ENCODE measurements at places on chromosomes 6 and 20.

- DNase-seq: no peak
Measured at GRCh38 chr6:107704347-107705013, 119.6 kb downstream of the SCML4 start.

DNA sequence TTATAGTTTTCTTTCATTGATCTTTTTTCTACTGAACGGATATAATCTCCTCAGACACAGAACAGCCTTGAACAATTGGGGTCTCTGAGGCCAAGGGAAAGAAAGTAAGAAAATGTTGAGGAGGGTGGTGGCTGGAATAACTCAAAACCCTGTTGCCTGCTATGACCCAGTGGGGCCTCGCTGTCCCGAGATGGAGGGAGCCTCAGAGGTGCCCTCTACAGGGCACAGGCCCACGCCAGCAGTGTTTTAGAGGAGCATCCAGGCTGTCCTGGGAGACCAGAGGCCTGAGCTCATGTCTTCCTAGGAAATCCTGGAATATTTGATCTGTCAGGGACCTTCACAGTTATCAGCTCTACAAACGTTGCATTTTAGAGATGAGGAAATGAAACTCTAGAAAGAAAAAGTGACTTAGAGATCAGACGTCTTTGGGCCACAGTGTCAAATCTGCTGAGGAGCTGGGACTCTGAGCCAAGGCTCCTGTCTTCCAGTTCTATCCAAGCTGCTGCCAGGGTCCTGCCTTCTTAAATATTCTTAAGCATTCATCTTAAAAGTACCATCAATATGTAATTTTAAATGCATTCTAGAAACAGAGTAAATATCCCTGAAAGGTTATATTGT, 26.3 kb downstream of the ALDH5A1 start:
- DNase-seq: peak; percentile 10

DNA sequence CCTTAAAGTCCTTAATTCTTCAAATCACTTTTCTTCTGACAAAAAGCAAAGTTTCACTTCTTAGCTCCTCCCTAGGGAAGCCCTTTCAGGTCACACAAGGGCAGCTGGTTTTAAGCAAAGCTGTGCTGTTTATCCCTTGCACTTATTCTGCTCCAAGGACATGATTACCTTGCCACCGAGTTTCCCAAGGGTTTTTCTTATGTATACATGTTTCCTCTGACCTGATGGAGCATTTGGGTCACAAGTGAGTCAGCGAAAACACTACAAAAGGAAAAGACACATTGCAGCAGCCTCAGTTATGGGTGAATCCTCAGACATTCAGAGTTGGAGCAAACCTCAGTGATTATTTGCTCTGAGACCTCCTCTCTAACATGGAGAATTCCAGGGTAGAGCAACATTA, 26.6 kb upstream of the ILRUN start:
- DNase-seq: no peak

DNA sequence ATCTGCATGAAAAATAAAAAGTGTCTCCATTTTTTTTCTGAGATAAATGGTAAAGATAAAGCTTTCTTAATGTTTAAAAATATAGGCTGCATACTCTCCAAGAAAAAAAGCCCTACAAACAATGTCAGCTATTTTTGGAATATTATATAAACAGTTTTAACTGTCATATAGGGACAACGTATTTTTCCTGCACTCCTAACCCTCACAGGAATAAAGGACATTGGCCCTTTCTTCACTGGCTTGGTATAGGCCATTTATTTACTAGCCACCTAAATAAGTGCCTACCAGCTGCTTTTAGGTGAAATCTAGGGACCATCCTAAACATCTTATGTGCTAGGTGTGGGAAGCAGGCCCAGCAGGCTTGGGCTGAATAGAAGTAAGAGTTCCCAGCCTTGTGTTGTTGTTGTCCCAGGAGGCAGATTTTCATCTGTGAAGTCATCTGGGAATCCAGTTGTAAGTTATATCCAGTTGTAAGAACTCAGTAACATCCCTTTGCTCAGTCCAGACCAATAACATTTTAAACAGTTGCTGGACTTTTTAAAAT, 21.3 kb downstream of the FOXO3 start:
- DNase-seq: no peak

DNA sequence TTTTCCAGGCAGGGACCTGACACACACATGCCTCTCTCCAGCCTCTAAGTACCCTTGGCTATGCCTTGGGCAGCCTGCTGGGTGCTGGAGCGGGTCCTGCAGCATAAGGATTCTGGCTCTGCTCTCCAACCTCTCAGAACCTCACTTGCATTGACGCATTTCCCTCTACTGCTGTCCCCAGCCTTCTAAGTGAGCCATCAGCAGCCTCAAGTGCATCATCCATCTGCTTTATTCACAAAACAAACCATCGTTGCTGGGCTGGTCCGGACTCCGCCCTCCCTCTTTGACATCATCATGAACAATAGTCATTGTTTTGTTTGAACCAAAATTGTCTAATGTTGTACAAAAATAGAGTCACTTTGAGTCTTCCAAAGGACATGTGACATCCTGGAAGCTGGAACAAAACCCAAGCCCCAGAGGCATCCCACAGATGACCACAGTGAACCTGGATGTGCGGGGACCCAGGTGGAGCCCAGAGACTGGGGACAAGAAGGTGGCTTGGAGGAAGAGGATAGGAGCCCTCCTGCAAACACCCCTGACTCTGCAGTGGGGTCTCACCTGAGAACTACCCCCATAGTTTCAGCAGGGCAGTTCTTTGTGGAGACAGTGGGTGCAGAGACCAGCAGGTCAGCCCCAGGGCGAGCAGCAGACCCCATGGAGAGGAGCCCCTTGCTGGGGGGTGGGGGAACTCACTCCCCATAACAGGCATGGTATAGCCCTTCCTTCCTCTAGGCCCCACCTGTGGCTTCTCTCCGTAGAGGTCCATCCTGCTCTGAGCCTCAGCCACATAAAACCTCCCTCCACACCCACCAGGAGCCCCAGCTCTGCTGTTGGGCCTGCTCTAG, 230.1 kb downstream of the SYNDIG1 start:
- no peak for DNase-seq

GRCh38 chr20:16292226-16292880, 280.9 kb downstream of the KIF16B start:
- no peak for DNase-seq

GRCh38 chr6:89749918-89750317, 69.7 kb downstream of the MDN1 start:
- DNase-seq: no peak

- DNase-seq: no peak
Measured at GRCh38 chr20:51383891-51384510, 158.5 kb downstream of the NFATC2 start.

DNA sequence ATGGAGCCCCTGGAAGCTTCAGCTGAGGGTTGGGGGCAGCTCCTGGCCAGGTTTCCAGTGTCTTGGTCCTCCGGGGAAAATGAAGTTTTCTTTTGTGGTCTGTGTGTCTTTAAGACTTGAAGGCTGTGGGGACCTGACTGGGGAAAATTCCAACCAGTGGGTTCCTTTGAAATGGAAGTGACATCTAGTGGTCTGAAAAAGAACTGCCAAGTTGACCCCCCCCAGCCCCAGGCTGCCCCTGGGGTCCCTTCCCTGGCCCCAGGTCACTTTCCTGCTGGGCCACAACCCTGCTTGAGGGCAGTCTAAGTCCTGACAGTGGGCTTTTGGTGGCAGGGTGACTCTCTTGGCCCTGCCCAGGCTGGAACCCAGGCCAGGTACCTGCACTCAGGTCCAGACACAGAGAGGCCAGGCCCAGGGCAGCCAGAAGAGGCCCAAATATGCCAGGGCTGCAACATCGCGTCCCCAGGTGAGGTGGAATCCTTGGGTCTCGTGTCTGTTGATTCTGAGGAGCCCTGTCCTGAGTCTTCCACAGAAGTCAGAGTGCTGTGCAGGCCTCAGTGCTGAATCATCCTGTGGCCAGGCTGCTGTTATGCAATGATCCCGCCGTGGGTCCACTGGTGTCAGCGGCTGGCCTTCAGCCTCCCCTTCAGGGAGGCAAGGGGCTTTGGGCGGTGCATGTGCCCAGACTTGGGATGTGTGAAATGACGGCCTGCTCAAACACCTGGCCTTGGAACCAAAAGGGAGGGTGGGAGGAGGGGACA, 68.4 kb downstream of the VEGFA start:
- DNase-seq: no peak

DNA sequence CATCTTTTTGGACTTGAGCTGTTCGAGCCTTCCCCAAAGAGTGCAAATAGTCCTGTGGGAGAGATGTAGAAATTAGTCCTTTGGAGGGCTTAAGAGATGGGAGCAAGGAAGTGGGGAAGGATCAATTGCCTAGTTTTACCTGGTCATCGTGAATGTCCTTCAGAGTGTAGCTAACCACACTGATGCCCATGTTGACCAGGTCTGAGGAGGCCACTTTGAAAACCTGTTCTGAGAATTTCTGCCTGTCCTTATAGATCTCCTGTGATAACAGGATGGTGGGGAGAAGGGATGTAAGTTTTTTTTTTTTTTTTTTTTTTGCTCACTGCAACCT, 2.0 kb downstream of the FLOT1 start:
- DNase-seq: no peak

DNA sequence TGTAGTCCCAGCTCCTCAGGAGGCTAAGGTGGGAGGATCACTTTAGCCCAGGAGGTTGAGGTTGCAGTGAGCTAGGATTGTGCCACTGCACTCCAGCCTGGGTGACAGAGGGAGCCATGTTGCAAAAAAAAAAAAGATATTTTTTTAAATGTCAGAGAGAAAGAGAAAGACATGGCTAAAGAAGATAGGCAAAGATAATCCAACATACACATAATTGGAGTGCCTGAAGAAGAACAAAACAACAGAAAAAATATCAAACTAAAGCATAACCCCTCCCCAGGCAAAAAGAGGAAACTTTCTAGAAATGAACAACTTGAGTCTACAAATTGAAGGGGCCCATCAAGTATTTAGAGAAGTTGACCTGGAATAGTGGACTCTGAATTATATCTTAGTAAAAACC, 14.0 kb upstream of the GRM4 start:
- no peak for DNase-seq

DNA sequence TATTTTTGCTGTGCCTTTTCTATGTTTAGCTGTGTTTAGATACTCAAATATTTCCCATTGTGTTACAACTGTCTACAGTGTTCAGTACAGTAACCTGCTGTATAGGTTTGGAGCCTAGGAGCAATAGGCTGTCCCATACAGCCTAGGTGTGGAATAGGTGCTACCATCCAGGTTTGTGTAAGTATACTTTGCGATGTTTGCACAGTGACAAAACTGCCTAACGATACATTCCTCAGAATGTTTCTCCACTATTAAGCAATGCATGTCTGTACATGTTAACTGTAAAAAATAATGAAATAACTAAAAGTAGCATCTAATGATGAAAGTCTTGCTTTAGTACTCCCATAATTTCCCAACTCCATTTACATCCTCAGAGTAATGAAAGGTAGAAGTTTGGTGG, 46.0 kb downstream of the SERAC1 start:
- no peak for DNase-seq

DNA sequence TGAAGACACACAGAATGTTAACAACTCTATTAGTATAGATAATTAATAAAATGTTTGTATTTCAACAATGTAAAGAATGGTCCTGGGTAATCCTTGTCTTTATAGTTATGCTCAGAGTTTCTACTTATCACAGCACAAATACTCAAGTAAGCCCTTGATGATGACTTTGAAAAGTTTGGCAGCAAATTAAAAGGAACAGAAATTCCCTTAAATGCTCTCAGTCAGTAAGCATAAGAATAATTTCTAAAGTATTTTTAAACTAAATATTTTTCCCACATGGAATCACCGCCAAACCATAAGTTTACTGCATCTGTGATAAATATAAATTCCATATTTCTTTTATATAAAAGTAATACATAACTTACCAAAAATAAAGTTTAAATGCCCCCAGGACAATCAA, 96.1 kb downstream of the COL12A1 start:
- DNase-seq: no peak

DNA sequence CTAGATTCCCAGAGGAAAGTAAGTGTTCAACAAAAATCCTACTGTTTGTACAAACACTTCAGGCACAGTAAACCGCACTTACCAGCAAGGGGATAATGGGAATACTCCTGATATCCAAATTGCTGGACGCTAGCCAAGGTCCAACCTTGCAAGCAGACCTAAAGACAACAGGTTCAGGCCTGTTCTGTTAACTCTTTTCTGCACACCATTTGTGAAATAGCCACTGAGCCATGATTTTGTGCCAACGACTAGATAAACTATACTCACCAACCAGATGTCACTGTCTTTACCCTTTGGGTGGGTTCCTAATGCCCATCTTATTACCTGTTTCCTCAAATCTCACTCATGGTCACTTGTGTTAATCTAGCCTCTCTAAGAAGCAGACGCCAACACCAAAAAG, 43.5 kb downstream of the GOPC start:
- DNase-seq: no peak

DNA sequence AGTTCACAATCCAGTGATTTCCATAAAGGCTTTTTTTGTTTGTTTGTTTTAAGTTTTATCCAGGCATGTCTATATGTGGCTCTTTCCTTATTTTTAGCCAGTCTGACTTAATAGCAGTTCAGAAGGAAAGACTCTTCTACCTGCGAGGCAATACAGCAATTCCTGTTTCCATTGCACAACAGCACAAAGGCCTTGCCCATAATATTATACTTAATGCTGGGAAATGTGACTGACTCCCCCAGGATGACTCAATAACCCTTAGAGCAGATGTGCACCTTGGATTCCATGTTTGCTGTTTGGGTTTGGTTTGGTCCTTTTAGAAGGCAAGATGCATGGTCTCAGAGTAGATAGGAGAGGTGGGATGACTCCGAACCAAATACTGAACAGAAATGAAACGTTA, 184.1 kb downstream of the MTFR2 start:
- no peak for DNase-seq

DNA sequence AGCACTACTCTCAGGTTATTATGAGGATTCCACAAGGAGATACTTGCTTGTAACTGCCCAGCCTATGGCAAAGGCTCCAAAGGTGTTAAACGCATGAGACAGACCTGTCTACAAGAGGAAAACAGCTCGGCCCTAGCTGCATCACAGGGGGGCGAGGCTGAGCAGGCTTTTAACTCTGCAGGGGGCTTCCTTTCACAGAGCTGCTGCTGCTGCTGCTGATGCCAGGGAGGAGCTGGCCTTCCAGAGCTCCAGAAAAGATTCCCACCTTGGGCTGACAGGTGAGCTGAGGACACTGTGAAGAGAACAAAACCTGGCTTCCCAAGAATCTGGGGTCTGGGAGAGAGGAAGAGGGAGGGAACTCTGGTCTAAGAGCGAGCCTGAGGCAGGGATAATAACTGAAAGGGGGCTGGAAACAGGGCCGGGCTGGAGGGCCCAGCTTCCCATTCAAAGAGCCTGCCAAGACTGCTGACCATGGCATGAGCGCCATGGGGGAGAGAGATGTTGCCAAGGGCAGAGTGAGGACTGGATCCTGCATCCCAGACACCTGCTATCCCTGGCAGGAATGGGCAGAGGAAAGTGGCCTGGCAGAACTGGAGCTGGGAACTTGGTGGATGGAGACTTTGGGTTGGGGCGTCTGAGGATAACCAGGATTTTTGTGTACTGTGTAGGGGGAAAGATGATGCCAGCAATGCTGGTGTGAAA, 211.1 kb upstream of the LRFN2 start:
- DNase-seq: no peak

DNA sequence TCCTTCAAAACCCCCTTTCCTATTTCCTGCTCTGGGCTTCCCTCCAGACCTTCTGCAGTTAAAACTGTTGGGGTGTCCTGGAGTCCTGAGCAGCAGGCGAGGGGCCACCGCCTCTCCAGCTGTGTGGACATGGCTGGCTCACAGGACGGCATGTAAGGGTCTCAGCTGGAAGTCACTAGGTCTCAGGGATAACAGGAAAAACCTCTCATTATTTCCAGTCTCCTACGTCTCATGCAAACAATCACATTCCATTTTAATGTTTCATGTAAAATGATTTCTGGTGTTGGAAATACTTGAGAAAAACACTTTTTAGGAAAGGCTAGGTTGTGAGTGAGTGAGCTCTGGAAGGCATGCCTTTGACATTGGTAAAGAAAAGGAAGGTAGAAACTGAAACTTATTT, 158.7 kb downstream of the SCML4 start:
- no peak for DNase-seq
